ENCODE measurements at places on chromosomes 3 and 15. TPM values are rescaled to one million over a fixed set of nuclear protein-coding genes. Genes with fewer than 3 reads are reported as not detected.

DNA sequence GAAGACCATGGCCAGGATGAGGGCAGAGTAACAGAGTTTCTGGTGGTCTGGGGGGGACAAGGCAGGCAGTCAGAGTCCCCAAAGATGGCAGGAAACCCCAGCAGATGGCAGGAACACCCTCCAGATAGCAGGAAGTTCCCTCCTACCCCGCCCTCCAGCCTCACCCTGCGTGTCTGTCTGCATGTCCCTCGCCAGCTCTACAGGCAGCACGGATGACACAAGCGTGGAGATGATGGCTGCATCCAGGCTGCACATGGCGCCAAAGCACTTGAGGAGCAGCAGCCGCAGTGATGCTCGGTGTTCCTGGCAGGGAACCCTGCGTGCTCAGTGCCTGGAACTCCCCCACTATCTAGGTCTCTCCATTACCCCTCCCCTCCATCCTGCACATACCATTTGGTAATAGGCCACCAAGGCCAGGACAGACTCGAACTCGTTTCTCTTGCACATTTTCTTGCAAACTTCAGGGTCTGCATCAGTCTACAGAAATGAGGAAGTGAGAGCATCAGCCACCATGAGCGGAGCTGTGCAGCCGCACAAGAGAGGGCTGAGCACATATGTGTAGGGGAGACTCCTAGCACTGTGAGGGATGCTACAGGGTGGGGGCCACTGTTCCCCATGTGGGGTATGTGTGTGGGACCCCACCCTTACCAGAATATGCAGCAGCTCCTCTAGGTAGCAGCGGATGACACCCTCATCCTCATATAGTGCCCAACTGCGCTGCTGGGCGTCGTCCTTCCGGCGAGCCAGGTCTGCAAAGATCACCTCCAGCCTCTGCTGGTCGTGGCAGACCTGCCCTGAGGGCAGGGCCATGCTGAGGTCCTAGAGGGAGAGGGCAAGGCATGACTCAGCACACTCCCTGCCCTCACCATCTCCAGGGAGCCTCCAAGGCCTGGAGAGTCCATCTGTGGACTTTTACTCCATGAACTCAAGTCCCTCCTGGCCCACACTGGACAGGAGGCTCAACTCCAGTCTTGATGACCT, 6.0 kb downstream of the NCKIPSD start:
- no peak overlapping the region for H3K4me3 ChIP-seq
- no peaks in the 10 kb centered on the region for H3K27me3 ChIP-seq
- no peak overlapping the region for H3K27ac ChIP-seq
- no peak for DNase-seq
- H3K36me3 ChIP-seq = peaks cover 42% of the 10 kb centered on the region

- DNase-seq = no peak
- peaks cover 100% of the 10 kb centered on the region for H3K4me1 ChIP-seq
- H3K27me3 ChIP-seq = no peaks in the 10 kb centered on the region
- H3K36me3 ChIP-seq = peaks cover 51% of the 10 kb centered on the region
Observed at GRCh38 chr3:123692041-123692440, 107.2 kb upstream of the HACD2 start.

Gene GNAT1
- total RNA-seq = not detected

DNA sequence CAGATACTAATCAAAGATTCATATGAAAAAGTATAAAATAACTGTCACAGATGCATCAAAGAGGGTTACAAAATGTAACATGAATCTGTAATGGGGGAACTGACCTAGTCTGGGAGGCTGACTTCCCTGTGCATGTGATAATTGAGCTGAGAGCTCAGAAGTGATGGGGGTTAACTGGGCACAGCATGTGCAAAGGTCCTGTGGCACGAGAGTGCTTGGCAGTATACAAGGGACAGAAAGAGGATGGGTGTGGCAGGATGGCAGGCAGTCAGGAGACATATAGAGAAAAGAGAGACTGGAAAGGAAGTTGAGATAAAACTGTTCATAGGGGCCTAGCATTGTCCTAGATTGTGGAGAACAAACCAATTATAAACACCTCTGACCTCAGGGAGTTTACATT, 47.8 kb upstream of the IREB2 start:
- peak; percentile 5 for DNase-seq
- H3K27me3 ChIP-seq = peaks cover 15% of the 10 kb centered on the region
- H3K4me3 ChIP-seq = no peak overlapping the region
- no peaks in the 10 kb centered on the region for H3K36me3 ChIP-seq

Gene UACA
- 171 TPM for total RNA-seq

DNA sequence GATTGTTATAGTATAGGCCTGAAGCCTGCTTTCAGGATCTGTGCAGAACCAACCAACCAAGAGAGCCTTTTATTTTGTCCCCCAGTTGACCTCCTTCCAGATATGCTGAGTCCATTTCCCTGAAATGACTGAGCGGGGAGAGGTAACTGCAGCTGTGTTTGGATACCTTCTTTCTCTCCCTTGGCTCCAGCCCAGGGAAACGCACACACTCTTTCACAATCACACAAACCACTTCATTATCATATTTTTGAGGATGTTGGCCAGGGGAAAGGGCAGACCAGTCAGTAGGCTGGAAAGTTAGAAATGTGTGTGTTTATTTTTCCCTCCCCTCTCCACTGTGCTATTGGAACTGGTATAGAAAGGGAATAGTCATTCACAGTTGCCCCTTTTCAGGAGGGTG, 417.7 kb upstream of the TBL1XR1 start:
- H3K4me3 ChIP-seq = no peak overlapping the region
- H3K27me3 ChIP-seq = no peaks in the 10 kb centered on the region
- H3K36me3 ChIP-seq = no peaks in the 10 kb centered on the region
- peaks cover 75% of the 10 kb centered on the region for H3K4me1 ChIP-seq
- DNase-seq = no peak

DNA sequence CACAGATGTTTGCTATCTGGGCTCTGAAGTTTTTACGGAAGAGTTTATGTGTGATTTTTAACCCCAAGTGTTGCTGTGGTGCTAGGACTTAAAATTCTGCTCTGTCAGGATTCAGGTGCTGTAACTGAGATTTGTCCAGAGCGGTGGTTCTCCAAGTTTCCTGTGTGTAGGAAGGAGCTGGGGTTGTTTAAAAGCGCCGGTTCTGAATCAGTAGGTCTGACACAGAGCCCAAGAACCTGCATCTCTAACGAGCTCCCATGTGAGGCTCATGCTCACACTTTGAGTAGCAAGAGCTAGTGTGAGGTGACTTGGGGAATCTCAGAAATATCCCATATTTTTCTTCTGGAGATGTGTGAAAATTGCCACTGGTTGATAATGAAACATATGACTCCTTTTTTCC, 325.5 kb downstream of the SATB1 start:
- H3K27ac ChIP-seq = peak overlapping the region; percentile 80
- no peak overlapping the region for H3K4me3 ChIP-seq
- H3K36me3 ChIP-seq = peaks cover 7% of the 10 kb centered on the region
- H3K27me3 ChIP-seq = no peaks in the 10 kb centered on the region

DNA sequence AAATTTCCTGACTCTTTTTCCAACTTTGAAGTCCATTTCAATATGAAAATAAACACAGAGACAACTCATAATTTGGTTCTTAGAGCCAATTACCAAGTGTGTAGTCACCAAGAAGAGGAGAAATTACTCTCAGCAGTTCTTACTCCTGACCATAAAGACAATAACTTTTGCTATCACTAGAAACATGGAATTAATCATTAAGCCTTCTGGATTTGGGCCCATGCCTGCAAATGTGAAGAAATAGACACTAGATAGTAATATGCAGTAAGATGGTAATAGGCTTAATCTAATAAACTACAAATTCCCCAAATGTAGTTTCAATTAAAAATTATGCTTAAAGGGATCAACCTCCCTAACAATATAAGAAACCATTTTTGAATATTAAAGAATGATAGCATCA, 185.1 kb upstream of the AGTR1 start:
- H3K4me3 ChIP-seq = no peak overlapping the region
- H3K27me3 ChIP-seq = no peaks in the 10 kb centered on the region
- no peak for DNase-seq
- no peaks in the 10 kb centered on the region for H3K36me3 ChIP-seq
- H3K27ac ChIP-seq = peak overlapping the region; percentile 22
- peaks cover 24% of the 10 kb centered on the region for H3K4me1 ChIP-seq

DNA sequence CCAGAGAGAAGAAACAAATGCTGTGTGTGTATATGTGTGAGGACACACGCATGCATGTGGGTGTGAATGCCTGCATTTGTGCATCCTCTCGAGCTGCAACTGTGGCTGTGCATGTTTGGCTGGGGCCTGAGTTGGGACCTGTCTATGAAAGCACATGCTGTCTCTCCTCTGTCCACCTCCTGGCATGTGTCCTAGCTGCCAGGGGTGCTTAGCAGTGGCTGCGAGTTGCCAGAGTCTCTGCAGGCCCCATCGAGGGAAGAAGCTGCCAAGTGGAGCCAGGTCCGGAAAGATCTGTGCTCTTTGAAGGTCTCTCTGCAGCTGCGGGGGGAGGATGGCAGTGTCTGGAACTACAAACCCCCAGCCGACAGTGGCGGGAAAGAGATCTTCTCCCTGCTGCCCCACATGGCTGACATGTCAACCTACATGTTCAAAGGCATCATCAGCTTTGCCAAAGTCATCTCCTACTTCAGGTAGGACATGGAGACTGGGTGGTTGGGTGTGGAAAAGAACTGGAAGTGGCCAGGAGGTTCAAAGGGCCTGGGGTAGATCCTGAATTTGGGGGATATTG, 30.7 kb downstream of the NR1I2 start:
- H3K27me3 ChIP-seq = no peaks in the 10 kb centered on the region
- H3K4me3 ChIP-seq = no peak overlapping the region
- no peak for DNase-seq
- no peaks in the 10 kb centered on the region for H3K4me1 ChIP-seq
- no peak overlapping the region for H3K27ac ChIP-seq

DNA sequence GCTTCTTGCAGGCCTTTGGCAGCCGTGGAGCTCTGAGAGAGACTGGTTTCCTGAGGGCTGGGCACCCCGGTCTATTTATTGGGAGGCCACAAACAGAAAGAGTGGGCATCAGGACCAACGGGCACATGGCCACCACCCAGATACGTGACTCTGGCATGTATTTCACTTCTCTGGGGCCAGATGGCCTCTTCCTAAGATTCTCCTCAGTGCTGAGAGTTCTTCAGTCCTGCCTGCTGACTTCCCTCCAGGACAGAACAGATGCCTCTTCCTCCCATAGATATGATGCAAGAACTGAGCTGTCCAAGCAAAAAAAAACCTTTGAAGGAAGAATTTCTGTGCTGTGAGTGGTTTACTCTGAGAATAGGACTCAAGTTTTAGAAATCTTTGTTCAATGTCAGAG, 107.7 kb downstream of the IGF2BP2 start:
- no peak overlapping the region for H3K4me3 ChIP-seq
- H3K4me1 ChIP-seq = peaks cover 54% of the 10 kb centered on the region
- no peaks in the 10 kb centered on the region for H3K27me3 ChIP-seq
- no peak for DNase-seq

GRCh38 chr3:1191026-1191425, 98.2 kb downstream of the CNTN6 start:
- H3K27ac ChIP-seq = no peak overlapping the region
- H3K4me1 ChIP-seq = peaks cover 6% of the 10 kb centered on the region
- DNase-seq = no peak
- H3K27me3 ChIP-seq = no peaks in the 10 kb centered on the region
- H3K4me3 ChIP-seq = no peak overlapping the region

Gene RTF1
- 31.0 TPM for total RNA-seq

Gene CHRNA5
- 1.6 TPM for total RNA-seq

Gene AMIGO3
- 0.35 TPM for total RNA-seq

- no peak for DNase-seq
- no peak overlapping the region for H3K27ac ChIP-seq
- no peaks in the 10 kb centered on the region for H3K36me3 ChIP-seq
- H3K4me3 ChIP-seq = no peak overlapping the region
- peaks cover 12% of the 10 kb centered on the region for H3K4me1 ChIP-seq
Observed at GRCh38 chr3:156666073-156666472, 8.3 kb upstream of the TIPARP start.

DNA sequence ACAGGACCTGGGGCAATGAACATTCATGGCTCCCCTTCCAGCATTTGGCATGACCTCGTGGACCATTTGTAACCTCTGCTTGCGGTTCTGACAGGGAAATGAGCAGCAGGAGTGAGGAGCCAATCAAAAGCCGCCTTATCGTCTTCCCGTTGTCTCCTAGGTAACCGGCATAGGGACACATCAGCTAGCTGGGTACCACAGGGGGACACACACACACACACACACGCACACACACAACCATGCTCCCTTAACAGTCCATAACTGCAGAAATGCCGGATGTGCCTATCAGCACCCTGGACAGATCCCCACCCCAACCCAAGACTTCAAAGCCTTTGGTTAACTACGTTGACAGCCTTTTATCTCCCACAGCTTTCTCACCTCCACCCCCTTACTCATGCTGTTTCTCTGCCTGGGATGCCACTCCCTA, 53.4 kb upstream of the CCDC174 start:
- H3K36me3 ChIP-seq = no peaks in the 10 kb centered on the region
- DNase-seq = no peak
- H3K27ac ChIP-seq = no peak overlapping the region
- H3K27me3 ChIP-seq = peaks cover 44% of the 10 kb centered on the region

GRCh38 chr3:45280971-45281370, 54.9 kb upstream of the TMEM158 start:
- H3K4me3 ChIP-seq = no peak overlapping the region
- no peaks in the 10 kb centered on the region for H3K4me1 ChIP-seq
- no peak for DNase-seq
- peaks cover 8% of the 10 kb centered on the region for H3K36me3 ChIP-seq
- peaks cover 24% of the 10 kb centered on the region for H3K27me3 ChIP-seq
- no peak overlapping the region for H3K27ac ChIP-seq

Gene NTRK3
- total RNA-seq = not detected

- no peak overlapping the region for H3K4me3 ChIP-seq
- peak overlapping the region; percentile 60 for H3K27ac ChIP-seq
Observed at GRCh38 chr15:85477730-85478129, 97.3 kb downstream of the AKAP13 start.

DNA sequence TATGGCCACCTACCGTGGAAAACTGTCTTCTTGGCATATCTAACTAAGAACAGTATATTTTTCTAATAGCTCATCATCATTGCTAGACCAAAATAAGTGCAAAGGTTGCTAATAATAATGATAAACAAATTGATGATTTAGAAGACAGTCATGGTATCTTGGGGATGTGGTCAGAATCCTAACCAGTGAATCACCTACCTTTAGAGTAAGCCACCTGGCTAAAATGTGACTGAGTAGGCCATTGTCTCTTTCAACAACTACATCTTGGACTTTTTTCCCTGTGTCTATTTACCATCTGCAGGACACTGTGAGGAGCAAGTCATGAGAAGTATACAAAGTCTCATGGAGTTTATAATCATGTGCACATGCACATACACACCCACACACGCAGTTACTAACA, 273.5 kb upstream of the SEMA6D start:
- H3K4me1 ChIP-seq = peaks cover 13% of the 10 kb centered on the region
- no peak for DNase-seq
- H3K27ac ChIP-seq = no peak overlapping the region
- no peaks in the 10 kb centered on the region for H3K27me3 ChIP-seq

Gene NPAP1
- total RNA-seq = not detected

DNA sequence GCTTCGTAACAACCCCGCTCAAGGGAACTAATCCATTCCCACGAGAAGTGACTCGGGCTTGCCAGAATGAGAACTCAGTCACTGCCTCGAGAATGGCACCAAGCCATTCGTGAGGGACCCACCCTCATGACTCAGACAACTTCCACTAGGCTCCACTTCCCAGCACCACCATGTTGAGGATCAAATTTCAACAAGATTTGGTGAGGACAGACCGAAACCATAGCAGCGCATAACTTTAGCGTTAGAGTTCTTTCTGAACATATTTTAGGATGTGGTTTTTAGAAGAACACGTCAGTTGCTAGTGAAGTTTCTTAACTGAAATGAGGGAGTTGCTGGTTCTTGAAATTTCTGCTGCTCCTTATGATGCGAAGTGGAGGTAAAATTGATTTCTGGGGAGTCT, 13.5 kb downstream of the PTPRG start:
- H3K27me3 ChIP-seq = no peaks in the 10 kb centered on the region
- DNase-seq = no peak
- H3K27ac ChIP-seq = peak overlapping the region; percentile 87
- peaks cover 58% of the 10 kb centered on the region for H3K4me1 ChIP-seq

All from chondrocyte (in vitro differentiated cells).